ENCODE measurements at places on chromosomes 16 and 17. TPM values are rescaled to one million over a fixed set of nuclear protein-coding genes. Genes with fewer than 3 reads are reported as not detected.
A peak's percentile ranks its signal among the peaks of the same experiment; 100 is the strongest.

GRCh38 chr16:52591934-52592592, 45.1 kb upstream of the TOX3 start:
- DNase-seq: no peak

DNA sequence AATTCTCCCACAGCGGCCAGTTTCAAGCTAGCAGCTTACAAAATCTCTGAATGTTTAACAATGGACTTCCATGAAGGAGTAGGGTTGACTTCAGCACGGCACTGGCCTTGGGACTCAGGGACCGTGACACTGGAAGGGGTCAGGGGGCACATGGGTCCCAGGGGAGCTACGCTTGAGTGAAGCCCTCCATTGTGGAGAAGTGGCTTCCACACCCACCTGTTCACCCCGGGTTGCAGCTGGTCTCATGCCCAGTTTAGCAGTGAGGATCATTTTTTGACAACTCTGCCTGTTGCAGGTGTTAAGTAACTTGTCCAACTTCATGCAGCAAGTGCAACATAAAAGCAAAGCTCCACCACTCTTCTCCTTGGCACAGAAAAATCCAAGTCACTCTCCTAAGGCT, 510.2 kb downstream of the CDH13 start:
- DNase-seq: no peak

- no peak for DNase-seq
Measured at GRCh38 chr17:47853616-47854015, 2.7 kb upstream of the SP6 start.

DNA sequence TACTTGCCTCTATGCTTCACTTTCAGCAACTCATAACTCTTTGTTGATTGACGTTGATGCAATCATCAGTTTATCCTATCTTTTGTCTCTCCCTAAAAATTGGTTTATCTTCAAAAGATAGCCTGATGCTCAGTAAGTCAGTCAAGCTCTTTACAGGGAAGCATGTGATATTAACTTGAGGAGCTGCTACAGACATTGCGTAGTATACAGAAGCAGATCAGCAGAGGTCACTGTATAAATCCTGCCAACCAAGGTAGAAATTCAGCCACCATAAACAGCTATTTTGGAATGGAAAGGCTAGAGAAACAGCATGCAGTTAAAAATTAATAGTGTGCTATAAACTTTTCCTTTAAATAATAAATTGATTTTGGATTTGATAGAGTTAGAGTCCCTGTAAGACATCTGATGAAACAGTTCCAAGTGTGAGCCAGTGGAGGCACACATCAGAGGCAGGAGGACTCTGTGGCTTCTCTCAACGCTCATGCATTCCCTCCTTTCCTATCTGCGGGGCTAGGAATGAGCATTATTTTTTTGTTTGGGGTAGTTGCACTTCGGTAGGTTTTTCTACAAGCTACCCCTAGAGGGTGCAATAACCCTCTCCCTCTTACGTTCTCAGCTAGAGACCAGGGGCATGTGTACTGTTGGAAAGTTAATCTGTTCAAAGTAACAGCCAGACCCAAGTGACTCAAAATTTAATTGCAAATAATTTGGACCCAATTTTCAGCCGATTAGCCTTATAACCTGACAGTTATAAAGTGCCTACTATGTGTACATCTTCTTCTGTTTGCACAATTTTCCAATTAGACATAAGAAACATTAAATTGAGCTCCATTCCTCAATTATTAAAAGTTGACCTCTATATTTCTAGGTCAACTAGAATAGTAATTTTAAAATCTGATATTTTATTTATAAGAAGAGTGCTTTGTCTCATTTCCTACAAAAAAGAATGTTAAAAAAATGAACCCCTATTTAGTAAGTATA, 647.7 kb upstream of the SOX9 start:
- no peak for DNase-seq

GRCh38 chr17:36183001-36183971, 6.8 kb upstream of the TBC1D3B start:
- peak; percentile 89 for DNase-seq

- DNase-seq: no peak
Measured at GRCh38 chr16:54281535-54282201, 4.9 kb downstream of the IRX3 start.

DNA sequence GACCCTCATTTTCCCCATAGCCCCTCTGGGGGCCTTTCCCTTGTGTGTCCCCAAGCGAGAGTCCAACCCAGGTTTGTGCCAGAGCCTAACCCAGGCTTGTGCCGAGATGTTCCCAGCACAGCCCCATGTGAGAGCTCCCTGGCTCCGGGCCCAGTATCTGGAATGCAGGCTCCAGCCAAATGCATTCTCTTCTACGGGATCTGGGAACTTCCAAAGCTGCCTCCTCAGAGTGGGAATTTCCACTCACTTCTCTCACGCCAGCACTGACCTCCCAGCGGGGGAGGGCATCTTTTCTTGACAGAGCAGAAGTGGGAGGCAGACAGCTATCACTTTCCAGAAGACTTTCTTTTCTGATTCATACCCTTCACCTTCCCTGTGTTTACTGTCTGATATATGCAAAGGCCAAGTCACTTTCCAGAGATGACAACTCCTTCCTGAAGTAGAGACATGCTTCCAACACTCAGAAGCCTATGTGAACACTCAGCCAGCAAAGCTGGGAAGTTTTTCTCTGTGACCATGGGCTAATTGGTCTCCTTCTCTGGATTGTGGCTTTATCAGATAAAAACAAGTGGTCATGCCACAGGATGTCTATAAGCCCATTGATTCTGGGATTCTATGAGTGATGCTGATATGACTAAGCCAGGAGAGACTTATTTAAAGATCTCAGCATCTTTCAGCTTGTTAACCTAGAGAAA, 2.5 kb upstream of the CCL2 start:
- peak; percentile 97 for DNase-seq

DNA sequence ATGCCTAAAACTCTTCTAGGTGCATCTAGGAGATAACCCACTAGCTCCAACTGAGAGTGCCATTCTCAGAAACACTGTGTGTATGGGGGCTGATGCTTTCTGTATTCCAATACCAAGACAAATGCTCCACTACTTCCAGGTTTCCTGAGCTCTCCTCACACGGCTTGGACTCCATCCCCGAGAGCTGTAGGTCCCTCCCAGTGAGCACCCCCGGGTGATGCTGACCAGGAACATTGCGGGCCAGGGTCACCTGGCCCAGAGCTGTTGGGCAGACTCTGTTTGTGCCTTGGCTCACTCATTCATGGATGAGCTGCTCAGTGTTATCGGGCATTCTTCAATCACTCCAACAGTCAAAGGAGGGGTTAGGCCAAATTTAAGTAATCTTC, 7.0 kb downstream of the CUEDC1 start:
- peak; percentile 42 for DNase-seq

- DNase-seq: no peak
Measured at GRCh38 chr17:31100840-31101459, 6.2 kb downstream of the NF1 start.

DNA sequence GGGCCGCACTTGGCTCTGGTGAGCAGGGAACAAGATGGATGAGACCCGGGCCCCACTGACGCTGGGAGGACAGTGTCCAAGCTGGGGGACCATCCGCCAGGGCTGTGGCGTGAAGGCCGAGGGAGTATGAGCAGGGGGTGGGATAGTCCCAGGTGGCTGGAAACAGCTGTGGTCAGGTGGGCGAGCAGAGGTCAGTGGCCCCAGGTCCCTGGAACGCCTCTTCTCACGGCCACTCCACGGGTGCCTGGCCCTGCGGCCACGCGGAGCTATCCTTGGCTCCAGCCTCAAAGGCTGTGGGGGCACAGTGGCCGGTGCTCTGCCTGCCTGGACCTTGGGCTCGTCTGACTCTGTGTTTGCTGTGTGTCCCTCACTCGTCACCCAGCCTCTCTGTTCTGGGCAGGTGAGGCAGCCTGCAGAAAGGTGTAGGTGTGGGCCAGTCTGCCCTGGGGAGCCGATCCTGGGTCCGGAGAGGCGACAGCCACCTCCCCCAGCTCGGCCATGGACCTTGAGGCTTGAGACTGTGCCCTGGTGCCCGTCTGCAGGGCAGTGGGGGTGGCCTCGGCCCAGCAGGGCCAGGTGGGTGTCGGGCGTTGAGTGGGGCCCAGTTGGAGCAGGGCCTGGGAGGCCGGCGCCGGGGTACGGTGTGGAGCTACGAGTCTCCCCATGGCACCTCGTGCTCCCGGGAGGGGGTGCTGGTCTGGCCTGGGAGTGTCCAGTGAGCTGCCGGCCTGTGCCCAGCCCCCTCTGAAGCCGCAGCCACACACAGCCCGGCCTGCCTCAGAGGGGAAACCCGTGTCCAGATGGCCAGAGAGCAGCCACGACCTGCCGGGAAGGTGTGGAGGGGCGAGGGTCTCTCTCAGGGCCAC, 10.0 kb downstream of the CACNA1H start:
- no peak for DNase-seq

DNA sequence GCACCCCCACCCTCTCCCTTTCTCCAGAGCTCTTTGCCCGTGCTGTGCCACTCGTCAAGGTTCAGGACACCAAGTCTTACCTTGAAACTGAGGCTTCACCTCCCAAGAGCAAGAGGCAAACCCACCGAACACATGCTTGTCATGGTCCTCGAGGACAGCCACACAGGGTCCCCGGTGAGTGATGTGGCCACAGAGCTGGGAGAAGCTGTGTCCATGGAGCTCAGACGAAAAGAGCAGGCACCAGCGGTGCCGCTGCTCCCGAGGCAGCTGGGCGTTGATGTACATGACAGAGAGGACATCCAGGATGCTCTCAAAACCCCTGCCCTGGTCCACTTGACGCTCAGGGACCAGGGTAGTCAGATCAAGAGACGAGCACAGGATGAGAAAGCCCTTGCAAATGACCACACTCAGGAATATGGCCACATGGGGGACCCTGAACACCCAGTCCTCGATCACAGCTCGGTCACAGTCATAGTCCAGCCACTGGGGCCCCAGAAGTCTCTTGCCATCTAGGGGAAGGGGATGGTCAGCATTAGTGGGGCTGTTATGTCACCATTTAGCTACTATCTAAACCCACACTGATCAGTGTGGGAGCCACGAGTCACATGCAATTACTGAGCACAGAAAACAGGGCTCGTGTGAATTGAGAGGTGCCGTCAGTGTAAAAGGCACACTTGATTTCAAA, 17.8 kb downstream of the MEAK7 start:
- DNase-seq: no peak

DNA sequence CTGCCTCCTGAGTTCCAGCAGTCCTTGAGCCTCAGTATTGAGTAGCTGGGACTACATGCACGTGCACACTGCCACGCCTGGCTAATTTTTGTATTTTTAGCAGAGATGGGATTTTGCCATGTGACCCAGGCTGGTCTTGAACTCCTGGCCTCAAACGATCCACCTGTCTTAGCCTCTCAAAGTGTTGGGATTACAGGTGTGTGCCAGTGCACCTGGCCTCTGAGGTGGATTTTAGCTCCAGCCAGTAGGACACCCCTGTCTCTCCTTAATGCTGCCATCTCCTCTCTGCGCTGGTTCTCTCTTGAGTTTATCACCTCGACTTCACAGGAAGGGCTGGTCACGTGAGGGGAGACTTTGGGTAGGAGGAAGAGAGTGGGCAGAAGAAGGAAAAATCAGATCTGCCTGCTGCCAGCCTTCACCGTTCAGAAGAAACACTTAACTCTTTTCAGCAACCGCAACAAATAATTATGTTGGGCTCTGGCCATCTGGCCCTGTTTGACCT, 55.1 kb downstream of the NDE1 start:
- DNase-seq: no peak

DNA sequence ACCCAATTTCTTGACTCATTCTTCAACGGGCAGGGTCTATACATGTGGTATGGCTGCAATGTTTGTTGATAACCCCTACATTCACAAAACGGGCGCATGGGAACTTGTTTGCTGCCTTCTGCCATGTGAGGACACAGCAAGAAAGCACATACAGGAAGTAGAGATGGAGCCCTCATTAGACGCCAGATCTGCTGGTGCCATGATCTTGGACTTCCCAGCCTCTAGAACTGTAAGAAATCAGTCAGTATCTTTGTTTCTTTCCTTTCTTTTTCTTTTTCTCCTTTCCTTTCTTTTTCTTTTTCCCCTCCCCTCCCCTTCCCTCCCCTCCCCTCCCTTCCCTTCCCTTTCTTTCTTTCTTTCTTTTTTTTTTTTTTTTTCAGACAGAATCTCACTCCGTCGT, 165.2 kb downstream of the WWOX start:
- no peak for DNase-seq

DNA sequence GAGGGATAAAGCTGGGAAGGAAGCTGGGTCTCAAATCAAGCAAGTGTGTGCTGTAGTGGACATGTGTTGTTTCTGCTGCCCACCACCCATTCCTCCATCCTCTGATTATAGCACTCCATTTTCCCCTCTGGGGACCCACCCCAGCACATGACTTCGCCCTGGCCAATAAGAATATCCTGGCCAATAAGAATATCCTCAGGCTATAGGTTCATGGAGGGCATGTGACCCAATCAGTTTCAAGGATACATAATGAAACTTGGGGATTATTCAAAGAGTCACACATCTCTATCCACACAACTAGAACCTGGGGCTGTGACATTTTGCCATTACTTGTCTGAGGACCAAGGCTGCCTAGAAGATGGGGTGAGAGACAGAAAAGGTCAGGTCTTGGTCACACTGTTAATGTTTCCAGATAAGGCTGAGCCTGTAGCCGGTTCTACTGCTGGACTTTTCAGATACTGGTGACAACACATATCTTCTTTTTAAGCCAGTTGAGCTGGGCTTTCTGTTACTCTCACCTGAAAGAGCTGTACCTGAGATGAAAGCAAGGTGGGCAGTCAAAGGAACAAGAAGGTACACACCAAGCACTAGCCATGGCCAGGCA, 33.7 kb downstream of the MYO18A start:
- DNase-seq: no peak

DNA sequence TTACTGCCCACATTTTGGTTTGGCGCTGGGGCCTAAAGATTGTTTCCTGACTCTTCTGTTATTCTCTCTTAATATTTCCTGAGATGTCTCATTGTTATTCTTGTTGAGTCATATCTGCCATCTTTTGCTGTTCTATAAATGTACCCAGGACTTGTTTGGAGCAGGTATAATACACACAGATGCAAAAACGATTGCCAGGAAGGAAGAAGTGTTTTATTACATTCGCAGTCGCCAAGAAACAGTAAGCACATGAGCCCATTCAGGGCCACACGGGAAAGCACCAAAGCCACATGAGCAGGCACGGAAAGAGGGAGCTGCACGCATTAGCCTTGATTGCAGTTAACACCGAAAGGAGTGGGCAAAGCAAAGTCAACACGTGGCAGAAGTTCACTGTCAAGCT, 70.2 kb downstream of the ARHGAP44 start:
- DNase-seq: no peak

GRCh38 chr17:11671126-11671525, 72.9 kb downstream of the DNAH9 start:
- DNase-seq: no peak

CHST4 gene
- not detected for total RNA-seq

KRT33A gene
- total RNA-seq: not detected

SYNGR2 gene
- total RNA-seq: 58.1 TPM

CCDC200 gene
- total RNA-seq: not detected

CLEC3A gene
- total RNA-seq: not detected

SYT17 gene
- 1.2 TPM for total RNA-seq

CHMP1A gene
- 59.8 TPM for total RNA-seq

PLA2G10 gene
- total RNA-seq: not detected

GRIN2C gene
- total RNA-seq: 0.38 TPM

ASIC2 gene
- total RNA-seq: not detected

ATP2A1 gene
- total RNA-seq: 1.3 TPM

FBXO39 gene
- 0.67 TPM for total RNA-seq

PERCC1 gene
- total RNA-seq: not detected

NXN gene
- 34.8 TPM for total RNA-seq

SCPEP1 gene
- 85.0 TPM for total RNA-seq

KRTAP4-5 gene
- not detected for total RNA-seq

CETP gene
- not detected for total RNA-seq

CYGB gene
- total RNA-seq: 16.3 TPM

KCNJ12 gene
- 6.8 TPM for total RNA-seq

Data from posterior vena cava (tissue), 2 donors.